ENCODE measurements at places on chromosomes 11 and 22.

- no peak for DNase-seq
Observed at GRCh38 chr11:60765355-60765754, 8.7 kb downstream of the MS4A15 start.

DNA sequence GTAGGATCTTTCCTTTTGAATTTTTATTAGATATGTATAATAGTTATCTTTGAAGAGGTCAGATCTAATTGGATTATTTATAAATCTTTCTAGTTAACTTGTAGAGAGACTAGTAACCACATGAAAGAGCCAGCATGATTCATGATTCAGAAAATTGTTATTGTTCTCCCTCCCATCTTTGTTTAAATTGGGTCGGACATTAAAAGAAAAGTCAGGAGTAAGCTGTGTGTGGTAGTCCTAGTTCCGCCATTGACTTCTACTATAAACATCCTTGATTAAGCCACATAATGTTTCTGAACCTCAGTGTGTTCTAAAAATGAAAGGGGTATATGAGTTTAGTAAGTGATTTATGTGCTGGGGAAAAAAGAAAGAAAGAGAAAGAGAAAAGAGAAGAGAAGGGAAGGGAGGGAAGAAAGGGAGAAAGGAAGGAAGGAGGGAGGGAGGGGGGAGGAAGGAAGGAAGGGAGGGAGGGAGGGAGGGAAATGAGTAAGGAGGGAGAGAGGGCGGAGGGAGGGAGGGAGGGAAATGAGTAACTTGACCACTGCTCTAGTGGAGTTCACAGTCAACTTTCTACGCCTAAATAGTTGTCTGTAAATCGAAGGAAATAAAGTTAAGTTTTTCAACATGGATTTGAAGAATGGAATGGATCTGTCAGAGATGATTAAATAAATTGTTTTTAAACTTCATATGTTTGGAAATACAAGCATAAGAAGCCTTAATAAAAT, 32.9 kb downstream of the SIK2 start:
- no peak for DNase-seq

GRCh38 chr22:34113381-34113780, 193.1 kb upstream of the LARGE1 start:
- no peak for DNase-seq

DNA sequence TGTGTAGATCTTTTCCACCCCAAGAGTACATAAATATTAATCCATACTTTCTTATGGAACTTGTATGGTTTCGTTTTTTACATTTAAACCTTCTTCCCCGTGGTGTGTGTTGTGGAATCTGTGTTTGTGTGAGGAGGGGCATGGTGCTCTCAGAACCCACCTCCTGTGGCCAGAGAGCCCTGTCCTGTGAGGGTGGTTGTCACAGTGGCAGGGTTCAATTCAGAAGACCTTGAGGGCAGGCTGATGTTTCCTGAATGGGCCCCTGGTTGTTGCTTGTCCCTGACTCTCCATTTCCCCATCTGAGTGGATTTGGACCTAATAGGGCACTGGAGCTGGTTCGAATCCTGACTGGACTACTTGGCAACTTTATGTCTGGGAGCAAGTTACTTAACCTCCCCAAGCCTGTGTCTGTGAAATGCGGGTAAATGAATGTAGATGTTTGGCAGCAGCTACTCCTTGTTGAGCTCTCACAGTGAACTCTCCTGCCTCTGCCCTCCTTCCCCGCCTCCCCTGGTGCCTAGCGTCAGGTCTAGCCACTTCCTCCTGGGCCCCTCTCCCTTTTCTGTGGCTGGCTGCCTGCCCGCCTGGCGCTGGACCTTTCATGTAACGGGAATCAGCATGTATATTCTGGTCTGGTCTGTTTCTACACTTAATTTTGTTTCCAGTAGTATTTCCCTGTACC, 7.3 kb downstream of the NEAT1 start:
- DNase-seq: peak; percentile 28

GRCh38 chr11:6437423-6437822, 3.4 kb downstream of the HPX start:
- DNase-seq: no peak

GRCh38 chr11:727281-727701, 20.0 kb upstream of the TALDO1 start:
- no peak for DNase-seq

- DNase-seq: no peak
Observed at GRCh38 chr11:6968816-6969215, 42.6 kb downstream of the ZNF215 start.

GRCh38 chr11:128497776-128498095, 89.6 kb downstream of the ETS1 start:
- no peak for DNase-seq

GRCh38 chr22:48226026-48227013, 1463.9 kb downstream of the TBC1D22A start:
- DNase-seq: no peak

DNA sequence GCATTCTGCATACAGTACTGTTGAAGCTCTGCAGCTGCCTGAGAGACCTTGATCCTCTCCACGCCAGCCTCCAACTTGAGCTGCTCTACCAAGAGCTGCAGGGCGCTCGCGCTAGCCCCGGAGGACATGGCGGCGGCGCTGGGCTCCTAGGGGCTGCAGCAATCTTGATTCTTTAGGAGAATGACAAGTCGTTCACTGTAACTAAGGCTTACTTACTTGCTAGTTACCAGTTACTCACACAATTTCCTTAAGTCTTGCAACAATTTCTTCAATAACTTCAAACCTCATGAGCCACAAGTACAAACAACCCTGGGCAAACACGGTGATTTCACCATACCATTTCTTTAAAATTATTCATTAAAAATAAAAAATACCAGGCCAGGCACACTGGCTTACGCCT, 21.9 kb downstream of the SBF2 start:
- no peak for DNase-seq

DNA sequence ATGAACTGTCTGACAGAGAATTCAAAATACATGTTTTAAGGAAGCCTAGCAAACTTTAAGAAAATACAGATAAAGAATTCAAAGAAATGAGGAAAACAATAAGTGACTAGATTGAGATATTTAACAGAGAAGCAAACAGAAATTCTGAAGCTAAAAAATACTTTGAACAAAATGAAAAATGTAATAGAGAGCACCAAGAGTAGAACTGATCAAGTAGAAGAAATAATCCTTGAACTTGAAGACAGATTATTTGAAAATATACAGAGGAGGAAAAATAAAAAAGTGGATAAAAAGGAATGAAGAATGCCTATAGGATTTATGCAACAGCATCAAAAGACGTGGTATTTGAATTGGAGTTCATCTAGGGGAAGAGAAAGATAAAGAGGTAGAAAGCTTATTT, 101.9 kb upstream of the OR4B1 start:
- no peak for DNase-seq

GRCh38 chr22:24217384-24217783, 27.5 kb downstream of the GGT5 start:
- DNase-seq: no peak

- no peak for DNase-seq
Observed at GRCh38 chr22:24329453-24329852, 58.8 kb downstream of the SPECC1L start.

- DNase-seq: no peak
Observed at GRCh38 chr11:26470992-26471391, 101.1 kb downstream of the MUC15 start.

All from SK-N-DZ (cell line).